Amniotic stem cell (primary cell): ENCODE measurements at places on chromosomes 5 and 9.

DNA sequence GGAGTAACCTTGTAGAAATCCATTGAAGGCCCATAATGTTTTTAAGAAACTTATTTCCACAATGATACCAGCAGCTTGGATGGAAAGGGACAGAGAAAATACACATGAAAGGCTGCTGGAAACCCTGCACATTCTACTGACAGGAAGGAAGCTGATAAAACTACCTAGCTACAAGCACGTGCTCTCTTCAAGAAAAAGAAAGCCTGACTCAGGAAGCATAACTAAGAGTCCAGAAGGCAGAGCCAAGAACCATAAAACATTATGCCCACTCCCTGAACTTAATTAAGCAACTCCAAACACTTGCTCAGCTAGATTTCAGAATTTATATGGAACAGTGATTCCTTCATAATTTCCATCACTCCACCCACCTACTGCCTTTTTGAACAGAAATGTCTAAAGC lies 430.8 kb downstream of the SEMA5A start:
- DNase-seq, result no peak

- DNase-seq, result no peak
Observed at GRCh38 chr5:106290841-106291240, 1379.9 kb downstream of the EFNA5 start.

- no peak for DNase-seq
Observed at GRCh38 chr5:35847491-35847890, 9.2 kb upstream of the IL7R start.

- no peak for DNase-seq
Observed at GRCh38 chr9:98750364-98751060, 41.8 kb upstream of the GABBR2 start.

- DNase-seq, result peak; percentile 24
Observed at GRCh38 chr9:108290839-108291585, 564.8 kb downstream of the ACTL7B start.

GRCh38 chr9:88310310-88310980 lies 77.8 kb upstream of the SPIN1 start:
- no peak for DNase-seq

GRCh38 chr5:110854200-110854599 lies 115.4 kb downstream of the SLC25A46 start:
- no peak for DNase-seq

- no peak for DNase-seq
Observed at GRCh38 chr5:39674209-39675082, 249.7 kb upstream of the DAB2 start.

GRCh38 chr9:95552814-95553546 lies 36.2 kb upstream of the PTCH1 start:
- DNase-seq, result no peak

- no peak for DNase-seq
Observed at GRCh38 chr5:124651663-124652513, 94.6 kb downstream of the ZNF608 start.

DNA sequence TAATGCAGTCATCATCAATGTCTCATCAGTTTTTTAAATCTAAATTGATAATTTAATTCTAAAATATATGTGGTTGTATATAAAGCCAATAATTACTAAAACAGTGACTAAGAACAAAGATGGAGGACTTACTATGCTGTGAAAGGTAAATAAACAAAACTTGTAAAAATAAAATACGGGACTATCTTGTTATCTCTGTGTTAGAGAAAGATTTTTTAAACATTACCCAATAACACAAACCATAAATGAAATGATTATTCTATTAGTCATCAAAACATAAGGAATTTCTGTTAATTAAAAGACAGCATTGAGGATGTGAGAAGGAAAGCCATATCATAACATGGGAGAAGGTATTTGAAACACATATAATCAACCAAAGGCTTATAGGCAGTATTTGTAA lies 226.2 kb upstream of the SMC2 start:
- no peak for DNase-seq

DNA sequence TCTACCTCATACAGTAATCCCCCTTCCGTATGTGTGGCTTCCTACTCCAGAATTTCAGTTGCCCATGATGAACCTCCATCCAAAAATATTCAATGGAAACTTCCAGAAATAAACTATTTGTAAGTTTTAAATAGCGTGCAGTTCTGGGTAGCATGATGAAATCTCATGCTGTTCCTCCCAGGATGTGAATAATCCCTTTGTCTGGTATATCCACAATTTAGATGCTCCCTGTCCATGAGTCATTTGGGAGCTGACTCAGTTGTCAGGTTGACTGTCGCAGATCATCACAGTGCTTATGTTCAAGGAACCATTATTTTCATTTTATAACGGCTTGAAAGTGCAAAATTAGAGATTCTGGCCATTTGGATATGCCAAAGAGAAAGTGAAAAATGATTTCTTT lies 290.1 kb upstream of the CDH9 start:
- DNase-seq, result peak; percentile 44

DNA sequence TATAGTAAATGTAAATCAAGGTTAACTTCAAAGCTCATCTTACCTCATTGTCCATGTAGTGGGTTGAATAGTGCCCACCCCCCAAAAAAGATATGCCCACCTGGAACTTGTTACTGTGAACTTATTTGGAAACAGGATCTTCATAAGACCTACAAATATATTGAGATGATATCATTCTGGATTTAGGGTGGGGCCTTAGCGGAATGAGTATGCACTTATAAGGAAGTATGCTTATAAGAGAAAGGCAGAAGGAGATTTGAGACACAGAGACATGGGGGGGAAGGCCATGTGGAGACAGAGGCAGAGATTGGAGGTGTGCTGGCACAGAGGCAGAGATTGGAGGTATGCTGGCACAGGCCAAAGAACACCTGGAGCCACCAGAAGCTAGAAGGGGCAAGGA lies 2.6 kb upstream of the PRRC1 start:
- no peak for DNase-seq

DNA sequence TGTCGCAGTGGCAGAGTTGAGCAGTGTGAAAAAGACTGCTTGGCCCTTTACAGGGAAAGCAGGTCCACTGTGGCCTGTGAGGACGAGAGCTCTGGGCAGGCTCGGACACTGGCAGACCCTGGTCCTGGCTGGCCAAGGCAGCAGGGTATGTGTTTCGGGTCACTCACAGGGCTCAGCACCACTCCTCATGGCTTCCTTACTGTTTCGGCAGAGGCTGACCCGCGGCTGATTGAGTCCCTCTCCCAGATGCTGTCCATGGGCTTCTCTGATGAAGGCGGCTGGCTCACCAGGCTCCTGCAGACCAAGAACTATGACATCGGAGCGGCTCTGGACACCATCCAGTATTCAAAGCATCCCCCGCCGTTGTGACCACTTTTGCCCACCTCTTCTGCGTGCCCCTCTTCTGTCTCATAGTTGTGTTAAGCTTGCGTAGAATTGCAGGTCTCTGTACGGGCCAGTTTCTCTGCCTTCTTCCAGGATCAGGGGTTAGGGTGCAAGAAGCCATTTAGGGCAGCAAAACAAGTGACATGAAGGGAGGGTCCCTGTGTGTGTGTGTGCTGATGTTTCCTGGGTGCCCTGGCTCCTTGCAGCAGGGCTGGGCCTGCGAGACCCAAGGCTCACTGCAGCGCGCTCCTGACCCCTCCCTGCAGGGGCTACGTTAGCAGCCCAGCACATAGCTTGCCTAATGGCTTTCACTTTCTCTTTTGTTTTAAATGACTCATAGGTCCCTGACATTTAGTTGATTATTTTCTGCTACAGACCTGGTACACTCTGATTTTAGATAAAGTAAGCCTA lies 15.7 kb downstream of the SQSTM1 start:
- DNase-seq, result no peak

GRCh38 chr9:84589542-84589941 lies 80.0 kb upstream of the NTRK2 start:
- DNase-seq, result no peak

DNA sequence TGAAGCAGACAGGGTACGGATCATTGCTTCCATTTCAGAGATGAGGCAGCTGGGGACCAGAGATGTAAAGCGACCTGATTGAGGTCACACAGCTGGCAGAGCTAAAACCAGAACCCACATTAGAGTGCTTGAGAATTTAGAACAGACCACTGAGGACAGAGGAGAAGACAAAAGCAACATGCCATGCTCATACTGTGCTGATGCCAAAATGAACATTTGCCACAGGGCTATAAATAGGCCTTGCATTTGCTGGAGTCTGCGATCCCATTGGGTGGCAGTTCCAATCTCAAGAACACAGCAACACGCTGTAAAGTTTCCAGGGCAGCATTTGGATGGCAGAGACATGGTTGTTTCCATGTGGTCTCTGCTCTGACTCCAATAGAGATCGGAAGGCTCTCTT lies 222.4 kb upstream of the TBC1D2 start:
- DNase-seq, result no peak

- peak; percentile 20 for DNase-seq
Observed at GRCh38 chr5:16461782-16462181, 3.8 kb downstream of the ZNF622 start.

GRCh38 chr5:36841677-36842076 lies 34.9 kb upstream of the NIPBL start:
- no peak for DNase-seq

DNA sequence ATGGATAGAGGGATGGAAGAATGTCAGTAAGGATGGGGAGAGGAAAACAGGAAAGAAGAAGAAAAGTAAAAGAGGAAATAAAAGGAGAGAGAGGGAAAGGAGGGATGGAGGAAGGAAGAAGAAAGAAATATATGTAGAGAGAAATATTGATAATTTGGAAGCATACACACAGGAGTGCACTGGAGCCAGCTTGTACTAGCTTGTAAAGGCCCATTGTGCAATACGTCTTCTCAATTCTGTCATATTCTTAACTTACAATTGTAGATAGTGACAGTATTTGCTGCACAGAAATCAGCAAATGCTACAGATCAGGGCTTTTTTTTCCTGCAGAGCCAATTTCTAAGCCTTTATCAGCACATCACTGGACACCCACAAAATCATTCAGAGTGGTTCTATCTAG lies 458.8 kb upstream of the WWC1 start:
- no peak for DNase-seq

- no peak for DNase-seq
Observed at GRCh38 chr9:5441043-5441442, 3.3 kb upstream of the PLGRKT start.

GRCh38 chr5:132003982-132004381 lies 7.5 kb downstream of the ACSL6 start:
- no peak for DNase-seq

- DNase-seq, result no peak
Observed at GRCh38 chr5:45609661-45610060, 86.5 kb downstream of the HCN1 start.

GRCh38 chr5:73061593-73061992 lies 58.8 kb upstream of the TMEM171 start:
- no peak for DNase-seq

DNA sequence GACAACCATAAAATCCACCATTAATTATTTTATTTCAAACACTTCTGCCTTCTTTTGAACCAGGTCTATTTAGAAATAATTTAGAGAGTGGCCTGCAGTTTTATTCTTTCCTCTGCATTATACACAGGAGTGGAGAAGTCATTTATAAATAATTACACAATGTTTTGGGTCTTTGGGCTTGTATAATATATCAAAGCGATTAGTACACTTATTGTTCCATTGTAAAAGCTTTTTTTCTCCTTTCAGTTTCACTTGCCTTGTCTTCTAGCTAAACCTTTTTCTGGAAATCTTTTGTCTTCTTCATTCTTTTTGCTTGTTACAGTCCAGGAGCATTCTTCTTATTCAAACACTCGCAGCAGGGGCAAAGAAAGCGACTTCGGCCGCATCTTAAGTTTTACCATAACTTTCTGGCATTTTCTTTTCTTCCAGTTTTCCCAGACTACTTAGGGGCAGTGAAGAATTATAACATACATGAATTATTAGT lies 7.3 kb upstream of the NEUROG1 start:
- no peak for DNase-seq

GRCh38 chr5:50751064-50751657 lies 84.7 kb downstream of the PARP8 start:
- DNase-seq, result no peak

DNA sequence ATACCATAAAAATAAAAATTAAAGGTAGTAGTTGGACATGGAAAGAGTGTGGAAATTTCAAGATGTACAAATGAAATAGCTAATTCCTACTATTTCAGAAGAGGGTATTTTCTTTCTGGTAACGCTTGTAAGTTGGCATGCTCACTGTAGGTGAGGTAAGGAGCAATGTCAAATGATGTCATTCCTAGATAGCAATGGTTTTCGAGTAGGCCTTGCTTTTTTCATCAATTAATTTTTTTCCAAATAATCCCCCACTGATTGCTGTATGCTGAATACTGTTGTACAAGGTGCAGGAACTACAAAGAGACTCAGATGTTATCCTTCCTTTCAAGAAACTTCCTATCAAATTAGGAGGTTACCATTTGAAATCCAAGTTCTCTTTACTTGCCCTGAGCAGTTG lies 928 bp upstream of the SELENOP start:
- DNase-seq, result no peak

DNA sequence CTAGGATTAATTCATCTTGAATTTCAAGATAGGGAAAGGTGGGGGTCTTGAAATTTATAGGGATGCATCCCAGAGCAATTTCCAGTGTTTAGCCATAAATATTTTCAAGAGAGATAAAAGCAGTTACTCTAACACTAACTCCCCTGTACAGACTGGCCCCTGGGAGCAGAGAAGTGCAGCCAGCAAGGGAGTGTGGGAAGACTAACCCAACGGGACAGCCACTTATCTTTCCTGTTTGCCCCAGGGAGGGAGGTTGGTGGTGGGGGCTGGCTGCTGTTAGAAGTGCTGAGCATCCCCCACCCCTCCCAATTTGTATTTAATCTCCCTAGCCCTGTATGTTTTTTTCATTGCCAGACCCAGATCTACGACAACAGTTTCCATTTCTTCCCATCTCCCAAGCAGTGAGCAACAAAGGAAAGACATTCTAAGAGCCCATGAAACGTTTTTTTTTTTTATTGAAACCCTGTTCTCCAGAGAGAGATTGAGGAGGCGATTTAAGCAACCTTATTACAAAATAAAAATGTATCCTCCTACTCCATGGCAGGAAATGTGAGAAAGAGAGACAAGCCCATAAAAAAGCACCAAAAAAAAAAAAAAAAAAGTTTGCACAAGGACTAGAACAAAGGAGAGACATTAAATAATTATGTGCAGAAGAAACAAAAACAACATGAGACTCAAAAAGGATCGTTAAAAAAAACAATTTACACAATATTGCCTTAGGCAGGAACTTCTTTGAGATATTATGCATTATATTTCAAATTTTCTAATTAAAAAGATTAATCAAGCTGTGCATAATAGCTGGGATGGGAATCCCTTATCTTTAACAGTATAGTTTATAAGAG lies 343.4 kb downstream of the ARHGEF28 start:
- no peak for DNase-seq

GRCh38 chr5:9370256-9370655 lies 175.6 kb downstream of the SEMA5A start:
- no peak for DNase-seq

- DNase-seq, result no peak
Observed at GRCh38 chr5:64632251-64632650, 58.1 kb upstream of the SHISAL2B start.

- DNase-seq, result no peak
Observed at GRCh38 chr5:162721125-162721524, 653.6 kb downstream of the GABRG2 start.

- no peak for DNase-seq
Observed at GRCh38 chr5:66273121-66273520, 129.0 kb downstream of the SREK1 start.
